NCI-H510A (cell line): ENCODE measurements at places on chromosomes 5 and 9.

DNA sequence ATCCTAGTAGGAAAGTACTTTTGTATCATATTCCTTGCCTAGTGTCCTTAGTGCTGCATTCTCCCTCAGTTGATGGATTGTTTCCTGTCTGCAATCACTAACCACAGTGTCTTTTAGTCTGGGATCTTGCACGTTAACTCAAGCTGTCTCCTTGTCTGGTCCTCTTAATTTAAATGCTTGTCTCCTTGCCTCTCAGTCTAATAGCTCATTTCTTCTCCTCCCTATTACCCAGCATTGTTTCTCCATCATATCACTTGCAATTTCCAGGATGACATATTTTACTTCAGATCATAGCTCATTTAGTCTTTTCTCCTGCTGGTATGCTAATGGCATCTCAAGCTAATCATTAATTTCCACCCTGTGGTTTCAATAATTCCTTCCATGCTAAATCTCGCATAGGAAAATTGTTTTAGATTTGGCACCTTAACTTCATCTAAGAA, 2052.0 kb upstream of the C9orf72 start:
- no peak for DNase-seq

DNA sequence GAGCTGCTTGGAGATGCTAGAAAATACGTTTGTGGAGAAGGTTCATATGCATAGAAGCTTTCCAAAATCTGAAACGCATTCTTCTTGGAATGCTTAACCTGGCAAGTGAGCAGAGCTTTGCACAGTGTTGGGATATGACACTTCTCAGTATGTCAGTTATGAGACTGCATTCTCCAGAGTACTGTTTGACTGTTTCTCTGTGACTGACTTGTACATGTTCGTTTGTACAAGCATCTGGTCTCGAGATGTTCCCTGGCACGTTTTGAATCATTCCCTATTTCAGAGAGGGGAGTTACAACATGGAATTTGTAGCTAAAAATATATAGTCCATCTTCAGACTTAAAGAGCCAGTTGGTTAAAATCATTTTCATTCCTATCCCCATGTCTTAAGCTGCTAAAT, 272.4 kb downstream of the ARRDC3 start:
- no peak for DNase-seq

GRCh38 chr9:4489562-4489918, 728 bp upstream of the SLC1A1 start:
- DNase-seq: no peak

DNA sequence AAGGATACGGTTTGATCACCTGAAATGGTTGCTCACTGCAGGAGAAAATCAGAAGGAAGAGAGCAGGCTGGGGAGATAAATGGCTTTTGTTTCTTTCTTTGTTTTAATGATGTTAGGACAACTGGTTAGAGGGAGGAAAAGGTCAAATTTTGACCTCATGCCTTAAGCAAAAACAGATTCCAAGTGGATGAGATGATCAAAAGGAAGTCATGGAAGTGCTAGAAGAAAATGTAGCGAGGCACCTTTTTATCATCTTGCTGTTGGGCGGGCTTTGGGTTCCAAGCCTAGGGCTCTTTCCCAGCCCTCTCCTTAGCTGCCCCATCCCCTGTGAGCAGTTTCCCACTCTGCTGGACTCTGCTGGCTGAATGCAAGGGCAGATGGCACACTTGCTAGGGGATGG, 127.9 kb downstream of the ADAMTS2 start:
- no peak for DNase-seq

GRCh38 chr5:58499231-58499630, 8.0 kb downstream of the GAPT start:
- no peak for DNase-seq

- DNase-seq: peak; percentile 68
Measured at GRCh38 chr5:16673241-16674201, 56.7 kb upstream of the RETREG1 start.

DNA sequence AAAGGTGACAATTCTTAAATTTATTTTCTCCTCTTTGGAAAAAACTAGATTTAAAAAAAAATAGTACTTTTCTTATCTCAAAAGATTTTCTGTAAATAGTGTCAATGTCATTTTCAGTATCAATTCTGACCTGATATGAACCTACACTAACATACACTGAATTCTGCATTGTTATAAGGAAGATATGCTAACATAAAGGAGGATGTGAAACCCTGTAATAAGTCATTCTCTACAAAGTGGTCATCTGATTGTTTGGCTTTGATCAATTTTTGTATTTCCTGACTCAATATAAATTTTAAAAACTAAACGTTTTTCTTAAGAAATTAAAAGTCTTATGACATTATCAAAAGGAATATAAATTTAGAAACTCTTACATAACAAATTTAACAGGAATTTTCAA, 233.6 kb upstream of the EDIL3 start:
- DNase-seq: no peak

DNA sequence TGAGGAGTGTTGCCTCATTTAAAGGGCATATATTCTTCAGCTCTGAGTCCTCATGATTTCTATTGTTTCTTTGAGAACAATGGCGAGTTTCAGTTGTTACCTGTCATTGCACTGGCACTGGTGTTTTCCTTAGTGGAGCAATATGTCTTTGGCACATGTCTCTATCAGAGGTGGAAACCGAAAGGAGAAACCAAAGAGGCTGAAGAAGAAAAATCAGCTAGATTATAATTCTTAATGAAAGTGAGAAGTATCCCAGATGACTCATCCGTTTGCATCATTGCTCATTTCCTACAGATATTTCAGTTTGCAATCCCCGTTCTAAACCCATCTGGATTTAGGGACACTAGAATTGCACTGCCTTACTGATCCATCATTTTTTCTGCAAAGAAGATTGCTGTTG, 324.6 kb downstream of the TMEM232 start:
- no peak for DNase-seq
